ENCODE measurements at places on chromosomes 5 and 9. TPM values are rescaled to one million over a fixed set of nuclear protein-coding genes. Genes with fewer than 3 reads are reported as not detected.

- DNase-seq: no peak
Observed at GRCh38 chr9:136532799-136533774, 12.8 kb downstream of the NOTCH1 start.

GRCh38 chr5:130078661-130079060, 174.4 kb downstream of the CHSY3 start:
- no peak for DNase-seq

Gene NPR2
- 5.5 TPM for total RNA-seq

GRCh38 chr9:82375041-82375440, 386.5 kb downstream of the SPATA31D1 start:
- no peak for DNase-seq

Gene HTR1A
- 0.40 TPM for total RNA-seq

Gene RLN1
- total RNA-seq: not detected

Gene IL6ST
- 406 TPM for total RNA-seq

DNA sequence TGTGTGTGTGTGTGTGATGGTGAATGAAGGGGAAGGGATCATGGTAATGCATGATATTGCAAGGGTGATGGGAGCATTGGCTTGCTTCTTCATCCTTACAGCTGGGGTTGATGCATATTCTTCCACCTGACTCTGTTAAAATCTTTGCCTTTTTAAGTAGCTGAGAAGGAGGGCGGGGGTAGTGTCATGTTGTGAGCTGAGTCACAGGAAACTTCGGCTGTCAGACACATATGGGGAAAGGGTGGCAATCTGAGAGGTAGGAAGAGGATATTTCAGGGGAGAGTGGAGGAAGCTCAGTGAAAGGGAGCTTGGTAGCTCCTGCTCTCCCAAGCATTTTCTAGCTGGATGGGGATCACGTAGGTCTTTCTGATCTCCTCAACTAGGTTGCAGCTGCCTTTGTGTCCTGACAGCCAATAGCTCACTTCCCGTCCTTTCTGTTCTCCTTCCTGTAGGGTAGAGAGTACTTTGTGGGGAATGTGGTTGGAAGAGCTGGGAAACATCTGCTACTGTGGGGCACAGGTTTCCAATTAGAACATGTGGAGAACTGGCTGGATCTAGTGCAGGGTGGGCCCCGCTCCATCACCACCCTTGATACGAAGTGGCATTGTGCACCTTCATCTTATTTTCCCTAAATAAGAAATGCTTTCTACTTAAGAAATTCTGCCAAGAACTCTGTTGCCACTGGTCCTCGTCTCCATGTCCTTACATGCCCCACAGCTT, 18.1 kb upstream of the CLK4 start:
- DNase-seq: no peak

GRCh38 chr5:135223404-135223803, 175.6 kb downstream of the MACROH2A1 start:
- no peak for DNase-seq

Gene PCDHGB6
- 13.6 TPM for total RNA-seq

Gene ADGRD2
- not detected for total RNA-seq

GRCh38 chr5:125214080-125214479, 467.6 kb upstream of the ZNF608 start:
- no peak for DNase-seq

Gene SH3TC2
- 0.24 TPM for total RNA-seq

Gene ZFP37
- total RNA-seq: 11.4 TPM

GRCh38 chr5:103166706-103167105, 46.6 kb downstream of the PPIP5K2 start:
- no peak for DNase-seq

Gene RAD50
- total RNA-seq: 26.2 TPM

GRCh38 chr9:86907346-86907745, 40.0 kb downstream of the GAS1 start:
- DNase-seq: no peak

DNA sequence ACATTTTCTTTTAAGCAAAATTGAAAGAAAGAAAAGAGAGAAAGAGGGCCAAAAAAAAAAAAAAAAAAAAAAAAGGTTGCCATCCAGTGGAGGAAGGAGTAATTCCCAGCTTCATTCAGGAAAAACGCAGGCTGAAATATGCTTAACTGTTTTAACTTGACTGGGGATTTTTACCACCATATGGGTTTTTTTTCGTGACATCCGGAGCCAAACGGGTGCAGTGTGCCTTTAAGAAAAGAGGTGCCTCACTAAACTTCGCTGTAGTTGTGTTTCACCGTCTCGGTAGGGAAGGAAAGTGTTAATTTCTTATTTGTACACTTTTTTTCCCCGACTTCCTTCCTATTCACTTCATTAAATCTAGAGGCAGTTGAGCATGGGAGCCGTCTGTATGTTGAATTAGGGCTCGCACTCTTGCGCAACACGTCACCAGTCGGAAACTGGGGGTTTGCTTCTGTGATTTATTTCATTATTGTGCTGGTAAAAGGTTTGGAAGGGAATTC, 143.0 kb downstream of the SMARCA2 start:
- DNase-seq: peak; percentile 73

Gene SAPCD2
- total RNA-seq: not detected

Gene UGT3A2
- not detected for total RNA-seq

Gene NEURL1B
- 35.4 TPM for total RNA-seq

DNA sequence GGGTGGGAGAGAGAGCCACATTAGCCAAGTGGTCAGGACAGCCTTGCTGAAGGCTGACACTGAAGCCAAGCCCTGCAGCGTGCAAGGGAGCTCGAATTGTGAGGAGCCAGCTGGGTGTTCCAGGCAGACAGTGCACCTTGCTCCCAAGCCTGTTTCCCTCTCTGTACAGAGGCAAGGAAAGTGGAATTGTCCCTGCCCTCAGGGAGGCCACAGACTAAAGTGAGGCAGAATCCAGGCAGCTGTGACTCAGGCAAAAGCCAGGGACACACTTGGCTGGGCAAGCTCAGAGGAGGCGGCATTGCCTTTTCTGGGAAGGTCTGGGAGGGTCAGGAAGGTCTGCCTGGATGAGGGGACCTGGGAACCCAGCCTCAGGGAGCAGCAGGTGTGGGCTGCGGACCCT, 50.2 kb upstream of the LMX1B start:
- no peak for DNase-seq

DNA sequence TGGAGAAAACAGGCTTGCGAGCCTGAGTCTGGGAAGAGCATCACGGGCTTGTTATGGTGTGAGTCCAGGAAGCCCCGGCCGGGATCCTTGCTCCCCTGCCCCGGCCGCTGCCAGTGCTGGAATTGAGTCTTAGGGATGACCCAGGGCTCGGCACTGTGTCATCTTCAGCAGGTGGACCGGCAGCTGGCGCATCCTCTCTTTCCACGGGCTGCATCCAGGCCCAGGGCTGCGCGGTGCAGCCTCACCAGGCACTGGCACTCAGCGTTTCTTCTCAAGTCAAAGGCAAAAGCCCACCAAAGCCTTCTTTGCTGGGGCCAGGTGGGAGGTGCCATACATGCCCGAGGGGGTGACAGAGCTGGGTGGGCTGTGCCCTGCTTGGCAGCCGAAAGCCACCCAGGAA, 46.6 kb downstream of the COL5A1 start:
- DNase-seq: peak; percentile 10

Gene BTNL3
- total RNA-seq: not detected

DNA sequence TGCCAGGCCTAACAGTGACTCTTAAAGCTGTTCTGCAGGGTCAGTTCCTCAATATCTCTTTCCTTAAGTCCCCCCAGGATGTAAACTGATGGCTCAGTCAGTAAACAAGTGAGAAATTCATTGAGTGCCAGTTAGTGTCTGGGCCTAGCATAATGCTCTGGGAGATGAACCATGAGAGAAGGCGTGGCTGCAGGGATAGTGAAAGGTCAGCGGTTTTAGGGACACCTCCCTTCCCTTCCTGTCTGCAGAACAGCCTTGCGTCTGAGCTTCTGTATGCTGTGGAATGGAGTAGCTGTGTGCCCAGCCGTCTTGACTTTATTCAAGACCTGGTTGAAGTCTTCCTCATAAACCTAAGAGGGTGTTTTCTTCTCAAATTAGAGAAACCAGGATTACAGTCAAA, 46.7 kb upstream of the DMRT3 start:
- DNase-seq: no peak

DNA sequence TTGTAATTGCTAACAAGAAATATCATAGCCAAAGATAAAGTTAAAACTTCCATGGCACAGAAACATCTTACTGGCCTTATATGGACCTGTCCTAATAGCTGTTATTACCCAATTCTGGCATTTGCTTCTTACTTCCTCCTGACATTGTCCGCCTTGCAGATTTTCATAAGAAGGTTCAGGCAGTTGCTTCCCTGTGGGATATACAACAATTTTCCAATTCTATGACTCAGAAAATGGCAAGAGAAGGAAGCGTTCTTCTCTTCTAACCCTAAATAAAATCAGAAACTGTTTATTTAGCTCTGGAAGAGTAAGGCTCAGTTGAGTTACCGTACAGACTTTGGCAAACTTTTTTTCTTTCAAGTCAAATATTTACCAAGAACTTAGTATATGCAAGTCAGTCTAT, 1.7 kb downstream of the PRKAA1 start:
- no peak for DNase-seq

GRCh38 chr5:93018461-93018860, 562.6 kb downstream of the NR2F1-AS1 start:
- no peak for DNase-seq

DNA sequence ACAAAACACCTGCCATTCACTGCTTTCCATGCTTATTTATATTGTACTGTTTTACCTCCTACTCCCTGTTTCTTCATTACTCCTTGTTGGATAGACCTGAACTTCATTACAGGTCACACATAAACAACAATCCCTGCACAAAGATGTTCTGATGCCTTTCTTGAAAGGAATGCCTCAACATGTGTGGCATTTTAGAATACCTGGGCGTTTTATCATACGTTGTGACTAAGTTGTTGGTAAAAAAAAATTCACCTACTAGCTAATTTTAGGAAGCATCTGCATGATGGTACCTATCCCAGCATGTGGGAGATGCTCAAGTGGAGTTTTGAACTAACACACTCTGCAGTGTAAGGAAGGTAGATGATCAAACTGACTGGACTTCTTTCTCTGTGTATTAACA, 604.1 kb downstream of the TAF11L14 start:
- DNase-seq: no peak

DNA sequence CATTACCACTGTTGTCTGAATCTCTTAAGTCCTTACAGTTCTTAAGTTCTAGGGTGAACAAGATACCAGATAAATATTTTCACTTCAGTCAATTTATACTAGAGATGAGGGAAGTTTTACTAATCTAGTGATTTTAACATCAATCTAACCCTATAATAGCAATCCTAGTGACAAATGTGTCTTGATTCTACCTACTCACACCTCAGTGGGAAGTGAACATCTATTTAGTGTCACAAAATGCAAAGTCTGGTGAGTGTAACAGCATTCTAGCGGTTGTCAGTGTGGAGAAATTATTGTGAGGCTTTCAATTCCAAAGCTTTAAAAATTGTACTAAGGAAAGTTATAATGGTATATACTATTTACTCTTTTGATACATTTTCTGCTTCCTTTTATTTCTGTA, 225.8 kb upstream of the CYLC2 start:
- DNase-seq: no peak

Gene CAMK2A
- 0.62 TPM for total RNA-seq

- DNase-seq: no peak
Observed at GRCh38 chr5:150066901-150067396, 19.4 kb downstream of the CSF1R start.

Gene SLC6A19
- not detected for total RNA-seq

DNA sequence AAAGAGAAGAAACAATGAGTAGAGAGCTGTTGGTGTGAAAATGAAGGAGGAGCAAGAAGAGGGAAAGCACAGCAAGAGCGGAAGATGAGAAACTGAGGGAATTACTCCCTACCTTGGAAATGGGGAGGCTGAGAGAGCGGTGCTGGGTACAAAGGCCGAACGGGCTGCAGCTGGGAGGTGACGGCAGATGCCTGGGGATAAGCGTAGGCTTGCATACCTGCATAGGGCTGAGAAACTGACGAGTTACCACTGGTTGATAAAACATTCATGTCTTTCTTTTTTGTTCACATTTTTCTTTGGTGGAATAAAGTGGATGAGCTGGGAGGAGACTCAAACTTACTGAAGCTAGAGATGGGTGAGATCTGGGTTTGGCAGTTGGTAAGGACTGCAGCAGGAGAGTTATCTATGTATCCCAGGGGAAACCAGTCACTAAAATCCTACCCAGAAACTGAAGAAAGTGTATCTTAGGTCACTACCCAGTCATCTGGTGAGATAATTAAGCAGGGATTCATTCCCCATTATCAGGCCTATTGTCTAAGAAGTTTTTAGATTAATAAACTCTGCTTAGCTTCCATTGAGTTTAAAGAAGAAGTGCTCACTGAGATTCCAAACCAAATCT, 34.8 kb downstream of the FKBP15 start:
- DNase-seq: no peak

Gene SLC1A1
- total RNA-seq: 1.7 TPM

GRCh38 chr5:113682497-113683136, 169.1 kb downstream of the YTHDC2 start:
- DNase-seq: no peak

DNA sequence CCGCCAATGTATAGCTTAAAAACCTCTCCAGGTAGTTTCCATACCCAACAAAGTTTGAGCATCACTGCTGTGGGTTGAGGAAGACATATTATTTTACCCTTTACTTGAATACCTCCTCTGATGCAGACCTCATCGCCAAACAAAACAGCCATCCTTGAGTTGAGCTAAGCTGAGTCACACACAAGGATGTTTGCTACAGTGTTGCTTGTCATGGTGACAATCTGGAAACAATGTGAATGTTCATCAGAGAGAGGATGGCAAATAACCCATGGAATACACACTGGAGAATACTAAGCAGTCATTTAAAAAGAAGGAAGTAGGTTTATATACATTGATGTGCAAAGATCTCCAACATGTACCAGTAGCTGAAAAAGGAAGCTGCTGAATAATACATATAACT, 41.1 kb upstream of the TCF7 start:
- DNase-seq: no peak

- DNase-seq: no peak
Observed at GRCh38 chr9:132037458-132037857, 42.2 kb downstream of the MED27 start.

Gene SPINK4
- total RNA-seq: not detected

Gene SOX30
- total RNA-seq: 0.11 TPM

DNA sequence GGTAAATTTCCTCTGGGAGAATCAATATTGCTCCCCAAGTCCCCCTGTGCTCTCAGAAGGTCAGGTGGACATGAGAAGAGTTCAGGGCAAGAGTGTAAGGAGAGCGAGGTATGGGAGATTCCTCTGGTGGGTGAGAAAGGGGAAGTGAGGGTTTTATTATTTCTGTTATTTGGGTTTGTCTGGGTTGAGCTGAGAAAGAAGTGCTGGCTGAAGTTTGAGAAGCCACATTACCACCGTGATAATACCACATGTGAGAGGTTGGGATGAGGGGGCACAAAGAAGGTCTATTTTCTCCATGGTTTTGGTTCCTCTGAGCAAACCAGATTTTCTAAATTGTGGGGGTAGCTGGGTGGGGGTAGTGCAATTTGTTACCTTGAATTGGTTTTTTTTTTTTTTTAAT, 350.4 kb downstream of the OSTF1 start:
- no peak for DNase-seq

Gene OR1Q1
- not detected for total RNA-seq

Gene ESM1
- 0.23 TPM for total RNA-seq

DNA sequence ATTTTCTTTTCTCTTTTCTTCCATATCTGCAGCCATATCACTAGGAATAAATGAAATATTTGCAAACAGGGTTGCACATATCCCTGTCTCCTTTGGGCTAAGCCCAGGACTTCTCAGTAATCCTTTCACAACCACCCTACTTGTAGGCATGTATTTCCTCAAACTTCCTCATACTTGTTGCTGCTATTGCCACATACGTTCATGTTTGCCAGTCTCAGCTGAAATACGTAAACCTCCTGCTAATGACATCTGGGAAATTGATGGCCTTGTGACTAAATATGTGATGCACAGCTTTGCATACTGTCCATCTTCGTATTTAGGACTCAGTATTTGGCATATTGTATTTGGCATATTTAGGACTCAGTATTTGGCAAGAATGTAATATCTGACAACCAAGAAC, 224.6 kb downstream of the PLK2 start:
- DNase-seq: no peak

Gene IFNA13
- not detected for total RNA-seq

All from ovary (tissue), 10 donors.